HTR-8/SVneo (cell line): ENCODE measurements at places on chromosomes 5 and 9.

GRCh38 chr5:132235340-132235739 is 7.7 kb upstream of the P4HA2 start:
- no peak for DNase-seq

DNA sequence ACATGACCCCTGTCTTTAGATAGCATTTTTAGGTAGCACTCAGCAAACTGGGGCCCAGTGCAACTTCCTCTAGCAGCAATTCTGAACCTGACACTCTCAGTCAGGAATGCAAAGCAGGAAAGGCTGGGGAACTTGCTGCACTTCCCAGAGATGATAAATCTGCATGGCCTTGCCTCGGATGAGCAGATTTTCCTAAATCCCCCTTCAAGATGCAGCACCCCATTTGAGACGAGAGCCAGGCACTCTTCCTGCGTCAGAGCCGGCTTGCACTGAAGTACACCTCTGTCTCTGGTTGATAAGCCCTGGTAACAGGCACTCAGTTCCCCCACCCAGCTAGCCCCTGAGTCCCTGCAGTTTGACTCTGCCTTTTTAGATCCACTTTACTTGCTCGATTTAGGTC is 296.7 kb upstream of the PANK3 start:
- peak; percentile 10 for DNase-seq

- DNase-seq: no peak
Measured at GRCh38 chr9:8652255-8652654, 852.7 kb upstream of the DMAC1 start.

GRCh38 chr5:97418462-97418861 is 235.4 kb upstream of the RIOK2 start:
- no peak for DNase-seq

- no peak for DNase-seq
Measured at GRCh38 chr9:116797276-116797675, 110.2 kb downstream of the TRIM32 start.

GRCh38 chr9:33287087-33287490 is 3.2 kb upstream of the NFX1 start:
- peak; percentile 54 for DNase-seq

DNA sequence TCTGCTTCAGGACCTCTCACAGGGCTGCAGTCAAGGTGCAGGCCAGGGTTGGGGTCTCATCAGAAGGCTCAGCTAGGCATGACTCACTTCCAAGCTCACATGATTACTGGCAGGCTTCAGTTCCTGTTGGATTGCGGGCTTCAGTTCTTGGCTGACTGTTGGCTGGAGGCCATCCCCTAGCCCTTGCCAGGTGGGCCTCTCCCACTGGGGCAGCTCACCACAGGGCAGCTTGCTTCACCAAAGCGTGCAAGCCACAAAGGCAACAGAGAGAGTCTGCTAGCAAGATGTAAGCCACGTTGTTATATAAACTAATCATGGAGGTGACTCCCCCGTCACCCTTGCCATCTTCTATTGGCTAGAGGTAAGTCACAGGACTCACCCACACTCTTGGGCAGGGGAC is 14.4 kb downstream of the CPLX2 start:
- no peak for DNase-seq

DNA sequence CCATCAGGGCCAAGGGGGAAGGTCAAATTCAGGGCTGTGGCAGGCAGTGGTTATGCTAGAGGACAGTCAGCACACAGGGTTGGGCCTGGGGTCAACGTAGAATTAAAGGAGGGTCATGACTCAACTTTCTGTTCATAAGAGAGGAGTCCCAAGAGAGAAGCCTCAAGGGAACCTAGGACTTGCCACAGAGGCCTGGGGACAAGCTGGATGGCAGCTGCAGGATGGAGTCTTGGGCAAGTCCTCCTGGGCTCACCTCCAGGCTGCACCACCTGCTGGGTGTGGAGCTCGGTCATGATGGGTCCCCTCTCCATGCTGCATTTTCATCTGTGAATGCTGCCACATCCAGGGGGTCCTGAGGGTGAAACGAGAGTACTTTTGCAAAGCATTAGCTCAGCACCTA is 9.0 kb upstream of the WNK2 start:
- no peak for DNase-seq

DNA sequence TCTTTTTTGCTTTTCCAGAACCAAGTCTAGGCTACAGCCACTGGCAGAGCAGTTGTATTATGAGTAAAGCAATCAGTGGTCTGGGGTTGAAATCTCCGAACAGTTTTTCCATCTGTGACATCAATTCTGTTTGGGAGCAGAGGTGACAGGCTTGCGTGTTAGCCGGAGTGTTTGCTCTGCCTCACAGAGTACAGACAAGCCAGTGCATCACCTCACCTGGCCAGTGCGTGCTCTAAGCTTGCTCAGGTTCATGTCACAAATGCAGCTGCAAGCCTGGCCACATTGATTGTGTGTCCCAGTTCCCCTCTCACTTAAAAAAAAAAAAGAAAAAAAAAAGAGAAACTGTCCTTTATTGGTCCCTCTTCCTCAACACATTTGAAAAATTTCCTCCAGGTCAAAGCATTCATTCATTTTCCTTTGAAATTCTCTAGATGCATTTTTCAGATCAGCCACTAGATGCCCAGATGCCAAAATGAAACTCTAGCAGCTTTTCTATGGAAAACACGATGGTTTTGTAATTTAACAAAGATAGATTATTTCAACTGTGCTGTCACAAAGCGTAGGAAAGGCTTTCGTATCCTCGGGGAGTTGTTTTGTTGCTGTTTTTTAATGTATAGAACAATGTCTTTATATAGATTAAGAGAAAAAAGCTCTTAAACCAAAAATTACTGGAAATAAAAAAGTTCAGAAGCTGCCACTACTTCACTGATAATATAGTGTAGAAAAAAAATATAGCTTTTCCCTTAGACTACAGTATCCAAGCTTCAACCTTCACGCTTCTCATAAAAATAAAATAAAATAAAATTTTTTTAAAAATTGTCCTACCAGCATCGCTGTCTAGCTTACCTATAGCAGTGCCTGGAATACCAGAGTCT is 585.5 kb downstream of the TLE1 start:
- no peak for DNase-seq

DNA sequence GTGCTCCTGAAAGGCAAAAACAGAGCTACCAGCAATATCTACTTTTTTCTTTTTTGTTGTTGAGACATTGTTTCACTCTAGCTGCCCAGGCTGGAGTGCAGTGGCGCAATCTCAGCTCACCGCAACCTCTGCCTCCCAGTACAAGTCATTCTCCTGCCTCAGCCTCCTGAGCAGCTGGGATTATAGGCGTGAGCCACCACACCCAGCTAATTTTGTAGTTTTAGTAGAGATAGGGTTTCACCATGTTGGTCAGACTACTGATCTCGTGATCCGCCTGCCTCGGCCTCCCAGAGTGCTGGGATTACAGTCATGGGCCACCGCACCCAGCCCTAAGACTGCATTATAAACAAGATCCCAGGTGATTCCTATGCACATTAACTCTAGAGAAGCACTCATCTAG is 17.0 kb downstream of the PLPP1 start:
- no peak for DNase-seq

DNA sequence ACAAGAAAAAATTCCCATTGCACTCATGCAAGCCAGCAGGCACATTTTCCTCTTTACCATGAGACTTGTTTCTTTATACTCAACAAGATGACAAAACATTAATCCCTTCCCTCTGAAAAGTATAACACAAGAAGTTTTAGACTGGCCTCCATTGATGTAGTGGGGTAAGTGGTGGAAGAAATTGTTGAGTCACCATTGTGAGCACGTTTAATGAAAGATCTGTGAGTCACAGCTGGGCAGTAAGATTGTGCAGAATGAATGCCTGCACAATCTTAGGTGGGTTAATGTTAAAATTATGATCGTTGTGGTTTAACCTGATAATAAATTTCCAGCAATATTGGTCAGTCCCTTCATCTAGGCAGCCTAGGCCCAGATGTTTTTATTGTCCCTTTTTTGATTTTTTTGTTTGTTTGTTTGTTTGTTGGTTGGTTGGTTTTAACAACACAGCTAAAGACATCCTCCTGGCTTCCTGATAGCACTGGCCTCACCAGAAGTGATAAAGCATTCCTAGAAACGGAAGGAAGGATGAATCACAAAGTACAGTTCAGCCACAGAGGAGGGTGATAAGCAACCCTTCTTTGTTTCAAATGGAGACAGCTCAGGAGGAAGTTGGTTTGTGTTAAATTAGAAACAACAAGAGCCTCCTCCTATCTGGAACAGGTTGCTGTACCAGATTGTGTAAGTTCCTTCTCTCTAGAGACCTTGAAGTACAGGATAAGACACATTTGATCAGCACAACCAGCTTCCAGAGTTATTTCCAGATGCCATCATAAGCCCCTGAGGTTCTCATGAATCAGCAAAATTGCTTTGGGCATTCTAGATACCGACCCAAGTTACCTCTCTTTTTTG is 40.3 kb downstream of the SLC24A2 start:
- no peak for DNase-seq

GRCh38 chr5:129362456-129362855 is 97.6 kb upstream of the ADAMTS19 start:
- no peak for DNase-seq

- no peak for DNase-seq
Measured at GRCh38 chr5:65102371-65102975, 333.7 kb downstream of the CWC27 start.

DNA sequence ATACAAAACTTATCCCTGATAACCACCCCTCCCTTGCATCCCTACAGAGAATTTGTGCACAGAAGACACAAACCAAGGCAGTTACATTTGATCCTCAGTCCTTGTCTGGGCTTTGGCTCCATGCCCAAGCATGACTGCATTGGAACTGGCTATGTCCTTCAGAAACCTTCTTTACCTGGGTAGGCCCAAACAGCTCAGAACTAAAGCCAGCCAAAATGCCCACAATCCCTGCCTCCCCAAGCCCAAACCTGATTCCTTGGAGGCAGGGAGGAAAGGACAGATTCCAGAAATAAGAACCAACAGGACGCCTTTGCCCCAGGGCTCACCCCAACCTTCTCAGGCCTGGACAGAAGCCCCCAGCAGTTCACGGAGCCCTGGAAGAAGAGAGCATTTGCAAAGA is 8.2 kb downstream of the IL17B start:
- DNase-seq: no peak

GRCh38 chr5:15687401-15687800 is 187.4 kb downstream of the FBXL7 start:
- DNase-seq: no peak

DNA sequence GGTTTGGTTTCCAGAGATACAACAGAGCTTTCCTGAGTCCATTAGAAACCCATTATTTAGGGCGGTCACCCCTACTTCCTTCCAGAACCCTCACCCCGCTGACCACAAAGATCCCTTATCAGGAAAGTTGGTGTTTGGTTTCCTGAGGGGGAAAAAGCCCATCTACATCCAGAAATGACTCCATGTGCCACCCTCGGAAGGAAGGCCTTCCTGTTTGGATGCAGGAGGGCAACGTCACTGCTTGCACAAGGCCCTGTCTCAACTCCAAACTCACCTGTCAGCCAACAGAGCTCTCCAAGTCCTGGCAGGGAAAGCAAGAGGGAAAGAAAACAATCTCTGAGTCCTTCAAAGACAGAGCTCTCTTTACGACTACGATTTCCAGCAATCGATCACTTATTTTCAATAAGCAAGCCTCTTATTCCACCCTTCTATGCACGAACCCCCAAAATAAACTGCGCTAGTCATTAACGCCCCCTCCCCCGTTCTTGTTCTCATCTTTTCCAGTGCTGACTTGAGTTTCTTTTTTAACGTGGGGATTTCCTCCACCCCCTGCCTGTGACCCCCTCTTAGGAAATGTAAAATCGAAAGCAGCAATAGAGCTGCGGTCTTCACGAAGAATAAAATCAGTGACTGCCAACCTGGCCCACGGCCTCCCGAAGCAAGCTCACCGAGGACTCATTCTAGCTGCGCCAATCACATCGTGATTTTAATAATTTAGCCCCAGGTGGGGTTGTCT is 35.7 kb upstream of the NTNG2 start:
- DNase-seq: no peak

GRCh38 chr5:10481241-10481935 is 39.7 kb downstream of the ROPN1L start:
- DNase-seq: no peak

DNA sequence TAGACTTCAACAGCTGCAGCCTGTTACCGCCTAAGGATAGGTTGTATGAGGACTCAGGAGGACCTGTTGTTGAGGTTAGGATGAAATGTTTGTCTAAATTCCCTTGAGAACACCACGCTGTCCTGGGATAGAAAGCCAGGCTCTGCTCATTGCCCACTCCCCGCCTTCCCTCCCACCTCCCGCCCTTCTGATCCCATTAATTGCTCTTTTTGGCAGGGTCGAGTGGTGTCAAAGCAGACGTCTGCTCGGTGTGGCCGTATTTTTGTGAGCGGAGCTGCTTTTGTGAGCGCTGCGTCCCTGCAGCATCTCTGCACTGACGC is 62.3 kb downstream of the SPATA31C2 start:
- peak; percentile 22 for DNase-seq

DNA sequence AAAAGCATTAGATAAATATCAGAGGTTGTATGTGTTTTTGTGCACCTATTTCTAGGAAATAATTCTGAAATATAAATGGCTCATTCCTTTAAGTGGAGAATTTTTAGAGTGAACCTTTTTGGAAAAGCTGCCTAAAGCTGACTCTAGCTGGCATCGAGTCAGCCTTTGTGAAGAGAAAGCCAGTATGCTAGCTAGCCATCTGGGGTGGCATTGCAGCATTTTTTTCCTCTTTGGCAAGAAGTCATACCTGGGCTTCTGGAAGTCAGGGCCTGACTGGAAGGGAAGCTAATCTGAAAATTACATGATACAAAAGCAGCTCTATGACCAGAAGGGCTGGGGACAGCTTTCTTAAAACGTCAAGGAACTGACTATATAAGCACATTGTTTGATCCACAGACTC is 19.7 kb downstream of the ANP32B start:
- DNase-seq: no peak

DNA sequence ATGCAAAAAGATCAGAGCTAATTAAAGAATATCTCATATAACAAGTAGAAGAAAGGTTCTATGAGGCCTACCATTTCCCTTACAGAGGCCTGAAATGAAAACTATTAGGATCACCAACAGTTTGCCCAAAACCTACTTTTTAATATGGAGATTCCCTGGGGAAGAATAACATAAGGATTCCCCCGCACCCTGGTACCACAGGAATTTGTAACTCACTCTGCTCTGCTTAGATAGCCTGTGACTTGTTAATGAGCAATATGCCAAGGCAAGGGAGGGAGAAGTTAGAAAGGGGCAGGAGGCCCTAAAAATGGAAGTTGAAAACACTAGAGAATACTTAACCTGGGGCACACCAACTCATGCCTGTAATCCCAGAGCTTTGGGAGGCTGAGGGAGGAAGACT is 107.0 kb downstream of the CDH6 start:
- DNase-seq: no peak
